ENCODE measurements at places on chromosomes 6 and 20. TPM values are rescaled to one million over a fixed set of nuclear protein-coding genes. Genes with fewer than 3 reads are reported as not detected.

Gene TP53INP2
- 15.4 TPM for polyA plus RNA-seq

Gene E2F1
- 4.7 TPM for polyA plus RNA-seq

GRCh38 chr6:97663252-97663651, 380.2 kb upstream of the MMS22L start:
- no peak for DNase-seq

Gene DOK5
- polyA plus RNA-seq, result 1.4 TPM

- peak; percentile 90 for DNase-seq
Observed at GRCh38 chr6:44221291-44221960, 2.0 kb upstream of the SLC29A1 start.

Gene TP53TG5
- 0.33 TPM for polyA plus RNA-seq

GRCh38 chr20:7389216-7389615, 551.0 kb downstream of the HAO1 start:
- DNase-seq, result no peak
